Cortex of kidney (tissue), 1 donor: ENCODE measurements at places on chromosomes 7 and 10.

GRCh38 chr7:451255-452225 is 68.1 kb downstream of the PDGFA start:
- no peak for DNase-seq

GRCh38 chr7:50653126-50653864 is 88.1 kb upstream of the DDC start:
- DNase-seq, result no peak

- DNase-seq, result no peak
Measured at GRCh38 chr10:62454687-62455397, 80.7 kb downstream of the ZNF365 start.

- DNase-seq, result no peak
Measured at GRCh38 chr10:128046953-128047290, 79.3 kb downstream of the MKI67 start.

- no peak for DNase-seq
Measured at GRCh38 chr10:72096115-72097000, 8.0 kb upstream of the SPOCK2 start.

GRCh38 chr10:6881987-6882386 is 301.9 kb upstream of the PRKCQ start:
- no peak for DNase-seq

GRCh38 chr10:5968681-5969453 is 8.5 kb downstream of the IL15RA start:
- no peak for DNase-seq

DNA sequence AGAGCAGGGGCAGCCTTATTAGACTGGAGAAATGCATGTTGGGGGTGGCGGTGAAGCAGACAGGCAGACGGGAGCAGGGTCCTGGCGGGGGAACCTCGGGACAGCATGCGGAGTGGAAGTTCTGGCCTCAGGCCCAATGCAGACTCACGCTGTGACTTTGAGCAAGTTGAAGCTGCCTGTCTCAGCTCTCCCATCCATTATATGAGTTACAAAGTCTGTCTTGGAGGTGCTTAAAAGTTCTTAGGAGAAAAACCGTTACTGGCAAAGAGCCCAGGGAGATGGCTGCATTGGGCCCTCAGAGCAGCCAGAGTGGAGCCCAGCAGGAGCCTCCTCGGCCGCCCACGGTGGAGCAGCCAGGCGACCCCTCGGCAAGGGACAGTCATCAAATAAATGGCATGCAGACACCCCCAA is 509.5 kb downstream of the PLXNA4 start:
- no peak for DNase-seq

DNA sequence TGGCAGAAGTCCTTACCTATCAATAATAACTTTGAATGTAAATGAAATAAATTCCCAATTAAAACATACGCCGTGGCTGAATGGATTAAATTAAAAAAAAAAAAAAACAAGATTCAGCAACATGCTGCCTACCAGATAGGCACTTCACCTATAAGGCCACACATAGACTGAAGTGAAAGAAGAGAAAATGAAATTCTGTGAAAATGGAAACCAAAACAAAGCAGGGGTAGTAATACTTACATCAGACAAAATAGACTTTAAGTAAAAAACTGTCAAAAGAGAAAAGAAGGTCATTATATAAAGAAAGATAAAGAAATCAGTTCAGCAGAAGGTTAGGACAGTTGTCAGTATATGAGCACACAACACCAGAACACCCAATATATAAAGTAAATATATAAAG is 55.3 kb downstream of the TCAF1 start:
- DNase-seq, result no peak

DNA sequence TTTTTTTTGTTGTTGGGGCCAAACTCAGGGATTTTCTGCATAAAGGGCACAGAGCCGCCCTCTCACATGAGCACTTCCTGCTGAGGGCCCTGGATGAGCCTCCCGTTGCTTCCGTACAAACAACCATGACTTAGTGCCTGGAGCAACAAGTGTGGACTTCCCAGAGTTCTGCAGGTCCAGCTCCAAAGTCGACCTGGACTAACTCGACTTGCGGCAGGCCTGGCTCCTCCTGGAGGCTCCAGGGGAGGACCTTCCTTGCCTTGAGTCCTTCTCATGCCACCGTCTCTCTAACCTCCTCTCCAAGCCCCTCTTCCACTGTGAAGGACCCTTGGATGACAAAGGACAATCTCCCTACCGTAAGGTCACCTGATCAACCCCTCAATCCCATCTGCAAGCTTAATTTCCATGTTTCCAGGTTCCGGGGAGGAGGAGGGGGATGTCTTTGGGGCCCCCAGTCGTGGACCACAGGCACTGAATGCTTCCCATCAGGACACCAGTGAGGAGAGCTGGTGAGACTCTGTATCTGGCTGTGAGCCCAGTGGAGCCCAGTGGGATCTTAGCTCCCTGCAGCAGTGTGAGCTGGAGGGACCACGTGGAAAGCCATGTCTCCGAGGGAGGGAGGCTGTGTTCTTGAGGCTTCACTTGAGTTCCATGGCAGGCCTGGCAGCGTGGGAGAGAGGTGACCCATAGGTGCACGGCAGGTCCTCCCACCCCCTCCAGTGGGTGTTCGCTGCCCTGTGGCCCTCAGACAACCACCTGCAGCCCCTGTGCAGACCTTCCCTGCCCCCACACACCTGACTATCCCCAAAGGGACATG is 199.5 kb upstream of the PPP2R2D start:
- DNase-seq, result no peak

GRCh38 chr7:157035302-157035701 is 24.8 kb upstream of the MNX1 start:
- no peak for DNase-seq

DNA sequence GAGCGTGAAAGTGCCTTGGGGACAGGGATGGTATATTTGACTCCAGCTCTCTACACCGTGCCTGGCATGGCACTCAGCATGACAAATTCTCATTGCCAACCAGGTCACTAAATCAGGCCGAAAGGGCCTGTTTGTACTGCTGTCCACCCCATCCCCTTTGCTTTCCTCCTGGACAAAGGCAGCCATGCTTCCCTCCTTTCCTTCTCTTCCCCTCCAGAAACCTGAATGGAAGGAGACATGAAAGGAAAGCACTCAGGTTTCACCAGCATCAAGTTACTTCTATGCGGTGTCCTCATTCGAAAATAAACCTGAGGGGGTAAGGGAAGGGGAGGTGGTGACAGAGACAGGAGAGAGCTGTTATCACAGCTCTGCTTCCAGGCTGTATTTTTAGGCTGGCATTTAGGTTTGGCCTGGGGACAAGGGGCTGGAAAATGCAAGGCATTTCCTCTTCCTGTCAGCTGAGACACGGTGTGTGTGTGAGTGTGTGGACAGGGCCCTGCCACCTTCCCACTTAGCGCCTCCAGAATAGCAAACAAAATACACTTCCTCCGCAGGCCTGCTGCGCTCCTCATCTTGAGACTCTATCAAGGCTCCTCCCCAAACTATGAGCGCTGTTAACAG is 79.9 kb upstream of the COL13A1 start:
- DNase-seq, result no peak

- DNase-seq, result no peak
Measured at GRCh38 chr7:28106321-28106829, 74.2 kb downstream of the JAZF1 start.

GRCh38 chr7:123673137-123673732 is 17.6 kb downstream of the LMOD2 start:
- DNase-seq, result no peak

- no peak for DNase-seq
Measured at GRCh38 chr10:118311505-118311904, 30.6 kb downstream of the FAM204A start.

DNA sequence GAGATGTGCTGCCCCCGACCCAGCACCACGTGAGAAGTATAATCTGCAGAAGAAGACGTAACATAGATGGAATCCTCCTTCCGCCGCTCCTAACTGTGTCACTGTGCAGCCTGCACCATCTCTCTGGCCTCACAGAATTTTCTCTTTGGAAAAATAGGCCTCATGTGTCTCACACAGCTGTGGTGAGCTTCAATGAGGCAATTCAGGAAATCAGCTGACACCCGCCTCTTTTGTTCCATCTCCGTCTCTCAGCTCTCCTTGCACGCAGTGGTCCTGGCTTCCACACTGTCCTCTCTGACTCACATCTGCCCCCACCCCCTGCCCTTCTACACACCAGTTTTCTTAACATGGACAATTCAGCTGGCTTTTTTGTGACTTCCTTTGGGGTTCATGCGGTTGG is 7.2 kb downstream of the C10orf90 start:
- DNase-seq, result no peak

DNA sequence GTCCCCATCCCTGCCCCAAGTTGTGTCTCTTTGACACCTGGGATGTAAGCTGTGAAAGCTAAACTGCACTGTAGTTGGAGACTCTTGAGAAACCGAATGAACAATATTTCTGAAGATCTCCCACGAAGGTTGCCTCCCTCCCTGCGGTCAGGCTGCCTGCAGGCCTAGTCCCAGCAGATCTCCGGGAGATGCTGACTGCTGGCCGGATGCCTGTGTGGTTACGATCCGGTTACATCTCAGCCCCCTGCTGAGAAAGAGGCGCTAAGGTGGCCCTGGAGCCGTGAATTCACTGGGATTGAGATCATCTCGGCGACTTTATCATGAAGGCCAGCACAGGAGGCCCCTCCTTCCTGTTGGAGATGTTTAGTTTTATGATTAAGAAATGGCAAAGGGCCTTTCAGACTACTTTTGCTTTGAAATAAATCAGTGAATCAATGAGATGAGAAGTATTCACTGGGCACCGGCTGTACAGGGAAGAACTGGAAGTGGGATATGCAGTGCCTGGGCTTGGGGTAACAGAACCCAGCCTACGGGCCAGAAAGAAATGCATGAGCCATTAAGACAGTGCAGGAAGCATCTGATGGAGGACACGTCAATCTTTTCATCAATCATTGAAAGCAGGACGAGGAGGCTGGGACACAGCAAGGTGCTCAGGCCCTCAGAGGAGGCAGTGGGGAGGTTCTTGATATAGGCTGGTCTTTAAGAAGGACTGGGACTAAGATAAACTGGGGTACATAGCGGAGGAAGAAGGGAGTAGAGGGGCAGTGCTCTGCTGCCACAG is 177.6 kb downstream of the PRKAG2 start:
- DNase-seq, result no peak

GRCh38 chr10:43698156-43698555 is 49.5 kb upstream of the ZNF32 start:
- DNase-seq, result no peak

DNA sequence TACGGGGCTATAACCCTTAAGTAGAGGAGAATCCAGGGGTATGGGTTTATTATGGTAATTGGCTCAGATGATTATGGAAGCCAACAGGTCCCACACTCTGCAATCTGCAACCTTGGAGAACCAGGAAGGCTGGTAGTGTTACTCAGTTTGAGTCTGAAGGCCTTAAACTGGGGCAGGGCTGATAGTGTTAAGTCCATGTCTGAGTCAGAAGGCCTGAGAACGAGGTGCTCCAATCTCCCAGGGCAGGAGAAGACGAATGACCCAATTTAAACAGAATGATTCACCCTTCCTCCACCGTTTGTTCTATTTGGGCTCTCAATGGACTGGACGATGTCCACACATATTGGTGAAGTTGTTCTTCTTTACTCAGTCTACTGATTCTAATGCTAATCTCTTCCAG is 244.5 kb upstream of the PTER start:
- DNase-seq, result no peak

DNA sequence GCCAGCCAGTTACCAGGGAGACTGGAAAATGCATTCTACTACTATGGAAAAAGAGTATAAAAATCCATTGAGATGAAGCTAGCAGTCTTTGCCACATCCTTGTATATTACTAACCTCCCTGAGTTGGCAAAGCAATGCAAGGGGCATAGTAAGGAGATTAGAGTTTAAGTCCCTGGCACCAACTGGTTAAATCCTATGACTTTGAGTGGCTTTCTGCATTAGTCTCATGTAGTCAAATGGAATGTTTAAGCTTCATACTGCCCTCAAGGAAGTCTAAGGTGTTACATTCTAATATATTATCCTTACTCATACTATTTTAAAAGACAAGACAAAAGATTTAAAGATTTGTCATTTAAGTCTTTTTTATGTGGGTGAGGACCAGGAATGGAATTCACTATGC is 110.1 kb downstream of the INHBA start:
- no peak for DNase-seq

- no peak for DNase-seq
Measured at GRCh38 chr7:1787241-1787640, 117.2 kb downstream of the ELFN1 start.

- DNase-seq, result no peak
Measured at GRCh38 chr7:68043546-68043945, 1046.9 kb downstream of the TYW1 start.

GRCh38 chr7:95598511-95598910 is 2.2 kb upstream of the PDK4 start:
- no peak for DNase-seq

GRCh38 chr7:66615699-66616098 is 13.0 kb upstream of the KCTD7 start:
- no peak for DNase-seq

- no peak for DNase-seq
Measured at GRCh38 chr10:22805304-22805703, 90.9 kb upstream of the PIP4K2A start.

DNA sequence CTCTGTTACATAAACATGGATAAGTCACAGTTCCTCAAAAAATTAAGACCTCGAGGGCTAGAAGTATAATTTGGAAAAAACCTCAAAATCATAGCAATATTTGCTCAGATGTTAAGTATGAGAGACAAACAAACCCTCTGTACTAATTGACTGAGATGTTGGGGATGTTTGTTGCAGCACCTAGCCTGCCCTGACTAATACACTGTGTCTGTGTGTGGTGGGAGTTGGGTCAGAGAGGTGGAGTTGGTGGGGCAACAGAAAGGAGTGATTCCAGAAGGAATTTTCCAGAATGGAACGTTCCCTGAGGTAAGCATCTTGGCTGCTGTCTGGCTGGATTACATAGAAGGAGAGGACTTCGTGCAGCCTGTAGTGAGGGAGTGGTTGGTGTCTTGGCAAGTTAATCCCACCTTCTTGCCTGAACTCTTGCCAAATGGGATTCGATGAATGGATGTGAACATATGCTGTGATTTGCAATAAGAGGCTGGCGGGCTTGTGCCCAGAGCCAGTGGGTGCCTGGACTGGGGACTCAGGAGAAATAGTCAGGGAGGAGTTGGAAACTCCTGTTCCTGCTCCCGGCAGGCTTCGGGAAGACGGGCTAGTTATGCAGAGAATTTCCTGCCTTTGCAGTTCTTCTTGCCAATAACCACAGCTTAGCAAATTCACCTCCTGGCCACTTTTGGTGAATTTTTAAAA is 9.3 kb upstream of the FAM180A start:
- no peak for DNase-seq

DNA sequence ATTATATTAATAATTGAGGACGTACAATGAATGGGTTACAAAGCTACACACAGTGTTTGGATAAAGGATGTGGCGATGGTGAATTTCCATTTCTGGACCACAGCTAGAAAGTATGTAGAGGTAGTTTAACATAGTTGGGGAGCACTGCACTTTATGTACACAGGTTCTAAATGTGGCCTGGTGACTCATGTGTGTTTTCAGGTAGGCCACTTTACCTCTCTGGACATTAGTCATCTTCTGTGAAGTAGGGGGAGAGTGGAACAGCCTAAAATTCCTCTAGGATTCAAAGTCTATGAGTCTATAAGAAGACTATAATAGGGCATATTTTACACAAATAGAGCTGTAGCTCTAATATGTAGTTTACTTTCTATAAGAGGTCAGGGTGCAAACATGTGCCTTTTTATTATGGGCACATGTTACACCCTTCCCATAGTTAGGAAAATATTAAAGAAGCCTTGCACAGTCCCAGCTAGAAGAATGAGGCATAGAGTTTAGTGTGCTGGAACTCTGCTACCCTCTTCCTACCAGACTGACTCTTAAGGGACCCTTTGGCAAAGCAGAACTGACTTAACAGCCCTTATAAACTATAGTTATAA is 594.9 kb downstream of the LRMDA start:
- no peak for DNase-seq

GRCh38 chr10:12473491-12473890 is 124.1 kb downstream of the CAMK1D start:
- DNase-seq, result no peak
